Right hindlimb (tissue), 1 donor: ENCODE measurements at places on chromosomes 2 and 18.
A peak's percentile ranks its signal among the peaks of the same experiment; 100 is the strongest.

DNA sequence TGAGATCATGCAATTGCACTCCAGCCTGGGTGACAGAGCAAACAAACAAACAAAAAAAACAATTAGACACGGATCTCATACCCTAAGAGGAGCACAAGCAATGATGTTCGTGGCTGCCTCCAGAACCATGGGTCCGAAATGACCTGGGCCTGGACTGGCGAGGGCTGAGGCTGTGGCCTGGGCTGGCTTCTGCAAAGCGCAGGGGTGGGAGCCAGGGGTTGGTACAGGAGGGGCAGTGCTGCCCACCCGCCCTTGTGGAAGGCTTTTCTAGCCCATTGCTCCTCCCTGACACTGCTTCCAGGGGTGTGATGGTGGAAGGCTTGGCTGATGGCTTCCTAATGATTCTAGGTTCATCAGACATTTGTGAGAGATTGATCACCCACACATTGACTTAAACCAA, 167.8 kb downstream of the FHOD3 start:
- no peak for DNase-seq

- DNase-seq, result no peak
These were observed 35.8 kb downstream of the MTCL1 start for GRCh38 chr18:8741117-8741516.

- no peak for DNase-seq
These were observed 104.9 kb downstream of the TRABD2A start for GRCh38 chr2:84776011-84776410.

DNA sequence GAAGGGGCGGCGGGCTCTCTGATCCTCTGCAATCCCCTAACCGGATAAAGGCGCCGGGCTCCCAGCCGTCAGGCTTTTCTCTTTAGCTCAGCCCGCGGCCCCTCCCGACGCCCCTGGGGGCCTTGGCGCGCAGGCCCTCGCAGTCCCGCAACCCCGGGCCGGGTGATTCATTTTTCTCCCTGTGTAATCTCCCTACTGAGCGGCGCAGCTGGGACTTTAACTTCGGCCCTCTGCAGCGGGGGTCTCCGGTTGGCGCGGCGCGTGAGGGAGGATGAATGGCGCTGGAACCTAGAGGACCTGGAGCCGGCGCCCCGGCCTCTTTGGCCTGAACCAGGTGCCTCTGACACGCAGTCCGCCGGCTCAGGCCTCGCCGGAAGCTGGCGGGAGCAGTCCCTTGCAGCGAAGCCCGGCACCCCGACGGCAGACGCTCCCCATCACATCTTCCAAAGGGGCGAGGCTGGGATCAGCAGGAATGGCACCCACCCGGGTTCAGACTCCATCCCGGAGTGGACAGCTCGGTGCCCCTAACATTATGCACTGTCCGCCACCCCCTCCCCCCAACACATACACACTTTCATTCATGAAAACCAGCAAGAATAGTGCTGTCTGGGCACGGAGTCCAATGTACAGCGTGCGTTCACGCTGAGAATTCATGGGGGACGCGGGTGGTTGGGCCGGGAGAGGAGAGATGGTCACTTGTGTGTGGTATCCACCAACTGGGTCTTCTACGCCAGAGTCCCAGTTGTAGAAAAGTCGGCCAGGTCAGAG, 1.2 kb downstream of the CNGA3 start:
- no peak for DNase-seq

DNA sequence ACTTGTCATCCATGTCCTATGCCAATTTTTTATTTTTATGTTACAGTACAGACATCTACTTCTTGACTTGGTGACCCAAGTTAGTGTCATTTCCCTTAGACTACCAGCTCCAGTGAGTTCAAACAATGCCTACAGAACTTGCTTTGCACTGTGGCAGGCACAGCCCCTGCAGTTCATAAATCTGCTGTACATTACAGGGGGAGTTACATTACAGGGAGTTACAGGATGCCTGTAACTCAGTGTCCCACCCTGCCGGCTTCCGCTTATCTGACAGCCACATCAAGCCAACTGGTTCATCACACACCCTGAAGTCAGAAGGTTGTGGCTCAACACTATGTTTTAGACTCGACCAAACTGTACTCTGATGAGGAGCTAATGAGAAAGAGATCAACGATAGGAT, 7.8 kb upstream of the NPAS2 start:
- no peak for DNase-seq

- no peak for DNase-seq
These were observed 25.2 kb downstream of the IFIH1 start for GRCh38 chr2:162293122-162293786.

DNA sequence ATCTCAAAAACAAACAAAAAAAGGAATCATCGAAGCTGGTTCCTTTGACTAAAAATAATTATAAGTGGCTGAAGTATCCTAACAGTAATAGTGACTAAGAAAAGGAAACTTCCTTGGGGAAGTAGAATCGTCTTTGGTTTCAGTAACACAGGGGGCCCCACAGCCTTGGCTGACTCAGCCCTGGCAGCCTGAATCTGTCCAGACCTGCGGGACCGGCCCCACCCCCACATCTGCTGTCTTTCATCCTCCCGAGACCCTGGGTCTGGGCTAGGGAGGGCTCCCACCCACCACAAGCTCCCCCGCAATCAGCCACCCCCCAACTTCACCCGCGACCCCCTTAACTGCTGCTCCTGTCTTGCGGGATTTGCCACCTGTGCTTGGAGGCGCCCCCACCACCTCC, 1452.6 kb upstream of the ACVR2A start:
- DNase-seq, result no peak

GRCh38 chr2:6184532-6185292, 492.5 kb downstream of the SOX11 start:
- no peak for DNase-seq

- peak; percentile 49 for DNase-seq
These were observed 132.8 kb upstream of the CTDP1 start for GRCh38 chr18:79546781-79547272.

DNA sequence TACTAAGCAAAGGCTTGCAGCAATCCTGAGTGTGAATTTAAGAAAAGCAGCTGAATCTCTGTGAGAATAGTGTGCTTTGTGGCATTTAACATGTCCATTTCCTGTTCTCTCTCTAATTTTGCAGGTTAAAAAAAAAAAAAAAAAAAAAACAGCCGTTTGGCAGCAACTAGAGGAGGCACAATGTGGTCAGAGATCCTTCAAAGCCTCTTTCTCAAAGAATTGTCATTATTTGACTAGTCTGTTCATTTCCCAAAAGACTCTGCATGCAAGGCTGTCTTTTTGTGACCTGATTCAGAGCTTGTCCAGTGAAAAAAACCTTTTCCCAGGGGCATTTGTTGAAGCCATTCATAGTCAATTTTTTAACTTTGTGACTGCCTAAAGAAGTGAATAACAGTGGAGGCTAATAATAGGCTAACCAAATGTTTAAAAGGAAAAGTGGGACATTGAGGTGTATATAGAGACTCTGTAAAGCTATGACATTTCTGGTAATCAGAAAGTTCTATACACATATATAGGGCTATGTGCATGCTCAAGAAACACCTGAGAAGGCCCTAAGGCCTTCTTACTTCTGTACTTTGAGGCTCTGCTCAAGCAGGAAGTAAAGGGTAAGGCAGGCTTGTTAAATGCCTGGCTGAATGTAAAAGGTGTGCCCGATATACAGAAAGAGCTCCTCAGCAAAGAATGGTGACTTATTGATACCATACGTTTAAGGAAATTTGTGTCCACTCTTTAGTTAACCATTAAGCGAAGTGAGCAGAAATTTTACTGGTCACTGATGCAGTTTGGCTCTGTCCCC, 289.6 kb upstream of the RAB6C start:
- no peak for DNase-seq

GRCh38 chr2:161594445-161594844, 29.8 kb upstream of the SLC4A10 start:
- DNase-seq, result no peak

DNA sequence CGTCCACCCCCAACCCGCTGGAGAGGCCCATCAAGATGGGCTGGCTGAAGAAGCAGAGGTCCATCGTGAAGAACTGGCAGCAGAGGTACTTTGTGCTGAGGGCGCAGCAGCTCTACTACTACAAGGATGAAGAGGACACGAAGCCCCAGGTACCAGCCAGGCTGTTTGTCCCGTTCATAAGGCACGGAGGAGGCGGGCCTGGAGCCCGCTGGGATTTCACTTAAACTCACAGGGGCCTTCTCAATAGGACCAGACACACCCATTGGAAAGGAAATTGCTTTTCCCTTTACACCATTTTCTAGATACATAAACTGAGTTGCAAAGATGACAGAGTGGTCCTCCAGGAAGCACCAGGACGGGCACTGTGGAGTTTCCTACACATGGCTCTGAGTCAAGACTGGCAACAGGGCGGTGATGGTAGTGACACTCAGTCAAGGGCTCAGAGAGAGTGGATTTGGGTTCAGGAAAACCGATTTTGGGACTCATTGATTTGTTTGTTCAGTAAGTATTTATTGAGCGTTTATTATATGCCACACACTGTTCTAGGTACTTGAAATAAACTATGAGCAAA, 40.7 kb downstream of the ARHGAP25 start:
- no peak for DNase-seq

- no peak for DNase-seq
These were observed 22.9 kb downstream of the DARS1 start for GRCh38 chr2:135962366-135963123.

DNA sequence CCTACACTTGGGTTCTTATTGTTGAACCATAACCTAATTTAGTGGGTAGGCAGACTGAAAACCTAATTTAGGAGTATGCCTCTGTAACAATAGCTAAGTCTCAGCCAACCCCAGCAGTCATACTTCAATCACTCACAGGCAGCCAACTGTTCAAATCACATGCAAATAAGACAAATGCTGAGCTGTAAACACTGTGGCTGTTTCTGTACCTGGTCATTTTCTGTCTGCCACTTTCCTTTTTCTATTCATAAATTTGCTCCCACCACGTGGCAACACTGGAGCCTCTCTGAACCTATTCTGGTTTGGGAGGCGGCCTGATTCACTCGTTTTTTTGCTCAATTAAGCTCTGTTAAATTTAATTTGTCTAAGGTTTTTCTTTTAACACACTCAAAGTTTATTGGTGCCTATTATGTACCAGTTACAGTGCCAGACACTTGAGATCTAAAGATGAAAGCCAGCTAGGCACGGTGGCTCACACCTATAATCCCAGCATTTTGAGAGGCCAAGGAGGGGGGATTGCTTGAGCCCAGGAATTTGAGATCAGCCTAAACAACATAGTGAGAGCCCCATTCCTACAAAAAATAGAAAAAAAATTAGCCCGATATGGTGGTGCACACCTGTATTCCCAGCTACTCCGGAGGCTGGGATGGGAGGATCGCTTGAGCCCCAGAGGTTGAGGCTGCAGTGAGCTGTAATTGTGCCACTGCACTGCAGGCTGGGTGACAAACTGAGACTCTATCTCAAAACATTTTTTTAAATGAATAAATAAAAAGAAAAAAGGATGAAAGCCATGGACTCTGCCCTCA, 41.1 kb downstream of the THNSL2 start:
- DNase-seq, result no peak

- no peak for DNase-seq
These were observed 4.3 kb upstream of the SALL3 start for GRCh38 chr18:78975292-78975691.

DNA sequence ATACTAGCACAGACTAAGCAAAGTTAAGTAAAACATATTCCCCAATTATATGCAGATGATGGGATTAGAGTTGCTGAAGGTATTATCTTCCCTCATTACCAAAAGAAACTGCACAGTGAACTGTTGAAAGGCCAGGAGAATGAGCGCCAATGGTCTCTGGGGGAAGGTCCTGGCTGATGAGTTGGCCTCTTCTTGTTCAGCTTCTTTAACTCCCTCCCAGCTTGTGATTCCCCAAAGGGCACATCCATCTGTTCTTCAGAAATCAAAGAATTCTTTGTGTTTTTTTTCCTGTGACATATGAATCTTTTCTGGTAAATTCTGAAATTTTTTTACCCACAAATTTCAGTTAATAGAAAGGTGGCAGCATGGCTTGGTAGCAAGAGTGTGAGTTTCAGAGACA, 667.6 kb downstream of the CNTNAP5 start:
- no peak for DNase-seq

- no peak for DNase-seq
These were observed 14.2 kb upstream of the DOCK10 start for GRCh38 chr2:225056330-225057073.

DNA sequence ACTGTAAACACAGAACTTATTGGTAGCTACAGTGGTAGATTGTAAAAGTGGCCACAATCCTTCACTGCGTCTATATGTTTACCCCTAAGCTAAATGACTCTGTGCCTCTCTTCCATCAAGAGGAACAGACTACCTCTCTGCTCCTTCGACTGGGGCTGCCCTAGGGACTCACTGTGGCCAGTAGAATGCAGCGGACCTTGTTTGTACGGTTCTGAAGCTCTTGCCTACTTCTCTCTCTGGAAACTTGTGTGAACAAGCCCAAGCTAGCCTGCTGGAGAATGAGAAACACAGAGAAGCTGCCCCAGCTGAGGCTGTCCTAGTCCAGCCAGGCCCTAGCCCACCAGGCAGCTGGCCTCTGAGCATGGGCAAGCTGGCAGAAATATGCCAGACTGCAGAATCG, 140.8 kb upstream of the SLC1A4 start:
- DNase-seq, result no peak

- no peak for DNase-seq
These were observed 403.2 kb upstream of the KLHL29 start for GRCh38 chr2:22981785-22982184.

- no peak for DNase-seq
These were observed 383.1 kb downstream of the TSN start for GRCh38 chr2:122138561-122138960.

- peak; percentile 73 for DNase-seq
These were observed 2.6 kb downstream of the HS6ST1 start for GRCh38 chr2:128315829-128316776.

DNA sequence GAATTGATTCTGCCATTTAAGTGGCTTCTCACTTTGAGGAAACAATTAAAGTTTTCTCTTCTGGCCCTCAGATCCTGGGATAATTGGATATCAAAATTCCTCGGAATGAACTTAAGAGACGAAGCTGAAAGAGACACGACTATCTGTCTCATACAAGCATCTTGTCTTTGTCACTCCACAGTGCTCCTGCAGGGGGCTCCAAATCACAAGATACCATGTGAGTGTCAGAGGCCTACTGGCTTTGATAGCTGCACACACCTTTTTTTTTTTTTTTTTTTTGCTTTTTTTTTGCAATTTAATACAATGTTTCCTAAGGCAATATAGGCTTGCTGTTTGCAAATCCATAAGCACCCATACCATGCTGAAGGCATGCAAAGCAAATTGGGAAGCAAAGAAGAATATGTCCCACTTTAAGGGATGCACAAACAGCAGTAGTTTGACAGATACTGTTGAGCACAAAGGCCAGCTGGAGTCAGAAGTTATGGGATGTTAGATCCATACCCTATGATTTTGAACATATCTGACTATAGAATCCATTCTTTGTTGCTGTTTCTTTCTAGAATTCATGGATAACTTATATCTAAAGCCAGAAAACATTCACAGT, 109.0 kb upstream of the CBLN2 start:
- no peak for DNase-seq
